ENCODE measurements at places on chromosomes 2 and 18.

DNA sequence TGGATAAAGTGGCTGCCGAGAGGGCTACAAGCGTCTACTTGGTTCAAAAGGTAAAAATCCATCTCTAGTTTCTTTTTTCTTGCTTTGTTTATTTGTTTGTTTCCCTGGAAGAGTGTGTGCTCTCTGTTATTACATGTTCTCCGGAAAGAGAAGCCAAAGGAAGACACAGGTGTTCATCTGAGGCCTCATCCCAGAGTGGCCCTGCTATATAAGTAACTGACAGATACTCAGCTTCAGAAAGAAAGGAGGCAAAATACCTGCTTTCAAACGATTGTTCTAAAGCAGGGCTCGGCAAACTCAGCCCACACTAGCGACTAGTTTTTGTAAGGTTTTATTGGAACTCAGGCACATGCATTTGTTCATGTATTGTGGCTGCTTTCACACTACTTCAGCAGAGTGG lies 140.0 kb upstream of the ALPP start:
- no peak for DNase-seq

DNA sequence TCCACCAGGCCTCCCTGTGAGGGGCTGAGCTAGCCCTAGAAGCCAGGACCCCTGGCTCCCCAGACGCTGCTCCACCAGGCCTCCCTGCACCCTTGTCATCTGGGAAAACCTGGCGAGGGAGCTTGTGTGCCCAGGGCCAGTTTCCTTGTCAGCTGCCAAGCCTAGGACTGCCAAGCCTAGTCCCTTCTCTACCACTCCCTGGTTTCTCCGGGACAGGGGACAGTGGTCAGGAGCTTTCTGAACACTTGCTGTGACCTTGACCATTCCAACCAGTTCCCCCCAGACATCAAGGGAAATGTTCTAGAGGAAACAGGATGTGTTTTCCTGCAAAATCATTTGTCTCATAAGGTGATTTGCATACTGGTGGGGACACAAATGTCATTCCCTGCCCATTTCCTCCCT lies 41.3 kb upstream of the MRPL33 start:
- DNase-seq = no peak

- no peak for DNase-seq
Observed at GRCh38 chr2:198036029-198036879, 231.9 kb downstream of the PLCL1 start.

- no peak for DNase-seq
Observed at GRCh38 chr2:7438855-7439254, 521.6 kb downstream of the RNF144A start.

- no peak for DNase-seq
Observed at GRCh38 chr2:172220121-172220520, 117.4 kb upstream of the DLX2 start.

DNA sequence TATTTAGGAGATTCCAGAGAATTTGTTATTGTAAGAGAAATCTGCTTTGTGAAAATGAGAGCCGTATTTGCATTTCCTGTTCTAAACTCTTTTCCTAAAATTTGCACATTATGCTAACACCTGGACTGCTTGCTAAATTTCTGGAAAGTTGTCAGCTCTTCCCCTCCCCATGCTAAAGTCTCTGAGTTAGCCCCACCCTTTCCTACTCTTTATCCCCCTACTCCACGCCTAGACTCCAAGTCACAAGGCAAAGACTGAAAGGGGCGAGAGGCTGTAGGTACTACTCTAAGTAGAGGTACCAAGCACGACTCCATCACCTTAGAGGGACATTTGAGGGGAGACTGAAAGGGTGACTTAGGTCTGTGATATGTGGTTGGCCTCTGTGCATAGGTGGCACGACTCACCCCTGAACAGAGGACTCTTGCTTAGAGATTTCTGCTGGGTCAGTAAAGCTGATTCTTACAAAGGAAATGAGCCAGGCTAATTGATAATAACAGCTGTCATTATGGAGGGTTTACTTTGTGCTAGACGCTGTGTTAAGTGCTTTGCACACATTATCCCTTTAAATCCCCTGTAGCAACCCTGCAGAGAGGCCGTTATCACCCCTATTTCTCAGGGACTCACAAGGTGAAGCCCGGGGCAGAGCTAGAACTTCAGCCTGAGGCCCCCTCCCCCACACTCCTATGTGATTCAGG lies 373.5 kb downstream of the EN1 start:
- no peak for DNase-seq

GRCh38 chr2:199310771-199311585 lies 146.8 kb downstream of the SATB2 start:
- no peak for DNase-seq

GRCh38 chr18:30486856-30487255 lies 555.7 kb downstream of the DSC3 start:
- no peak for DNase-seq

DNA sequence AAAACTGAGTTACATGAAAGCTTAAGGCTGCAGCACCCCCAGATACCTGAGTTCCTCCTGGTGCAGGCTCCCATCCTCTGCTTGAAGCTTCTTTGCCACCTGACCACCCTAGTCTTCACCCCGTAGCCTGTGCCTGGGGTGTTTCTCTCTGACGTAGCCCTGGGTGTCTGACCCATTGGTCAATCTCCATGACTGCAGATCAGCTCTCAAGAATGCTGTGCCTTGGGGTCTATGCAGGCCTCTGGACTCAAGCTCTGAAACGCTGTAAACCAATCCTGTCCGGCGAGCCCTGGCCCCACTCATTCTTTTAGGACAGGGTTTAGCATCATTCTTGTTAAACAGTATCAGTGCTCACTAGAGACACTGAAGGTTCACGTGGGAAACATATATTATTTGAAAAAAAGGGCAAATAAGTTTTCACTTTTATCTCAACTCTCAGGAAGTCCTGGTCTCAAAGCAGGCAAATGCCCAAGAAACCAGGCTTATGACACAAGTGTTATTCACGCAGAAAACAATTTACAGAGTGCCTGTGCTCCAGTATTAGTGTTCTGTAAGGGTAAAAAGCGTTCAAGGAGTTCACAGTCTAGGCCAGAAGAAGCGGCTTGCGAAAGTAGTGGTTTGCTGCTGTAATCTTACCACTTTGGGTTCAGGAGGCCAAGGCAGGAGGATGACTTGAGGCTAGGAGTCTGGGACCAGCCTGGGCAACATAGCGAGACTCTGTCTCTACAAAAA lies 22.8 kb upstream of the PPP4R1 start:
- DNase-seq = no peak

- DNase-seq = no peak
Observed at GRCh38 chr2:30580391-30580790, 133.3 kb downstream of the LCLAT1 start.

- DNase-seq = no peak
Observed at GRCh38 chr2:172048508-172049503, 36.5 kb upstream of the DLX1 start.

GRCh38 chr2:32008805-32009515 lies 1.8 kb downstream of the MEMO1 start:
- DNase-seq = peak; percentile 27

GRCh38 chr18:13635046-13635445 lies 91.3 kb downstream of the FAM210A start:
- DNase-seq = no peak

- DNase-seq = no peak
Observed at GRCh38 chr18:54607213-54608027, 16.4 kb downstream of the DYNAP start.

DNA sequence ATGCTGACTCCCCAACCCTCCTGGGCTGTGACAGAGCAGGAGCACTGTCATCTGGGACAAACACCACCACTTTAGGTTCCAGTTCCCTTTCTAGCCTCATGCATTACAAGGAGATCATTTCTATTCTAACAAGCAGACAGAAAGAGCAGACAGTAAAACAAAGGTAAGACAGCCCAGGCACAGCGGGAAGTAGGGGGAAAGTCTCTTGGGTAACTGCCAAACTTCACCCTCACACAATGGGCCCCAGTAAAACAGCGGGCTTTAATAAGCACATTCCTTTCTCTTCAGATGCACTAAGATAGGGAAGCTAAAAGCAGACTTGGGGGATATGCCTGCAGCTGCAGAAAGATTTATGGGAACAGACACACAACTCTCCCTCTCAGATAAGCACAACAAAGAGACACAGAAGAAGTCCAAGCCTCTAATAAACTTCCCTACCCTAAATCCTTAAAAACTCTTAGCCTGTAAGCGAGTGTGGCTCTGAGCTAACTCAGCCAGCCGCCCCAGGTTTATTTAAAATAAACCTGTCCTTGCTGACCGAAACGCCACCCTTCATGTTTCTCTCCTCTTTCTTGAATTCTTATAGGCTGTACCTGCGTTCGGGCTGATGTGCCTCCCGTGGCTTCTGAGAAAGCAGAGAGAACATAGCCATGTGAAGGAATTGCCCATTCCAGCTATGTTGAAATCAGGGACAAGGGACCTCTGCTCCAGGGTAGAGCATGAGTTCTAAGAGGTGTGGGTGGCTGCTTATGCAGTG lies 726.8 kb upstream of the DDX18 start:
- DNase-seq = no peak

- no peak for DNase-seq
Observed at GRCh38 chr2:236545248-236545658, 24.4 kb upstream of the ACKR3 start.

GRCh38 chr2:191329841-191330240 lies 84.6 kb downstream of the MYO1B start:
- DNase-seq = no peak

DNA sequence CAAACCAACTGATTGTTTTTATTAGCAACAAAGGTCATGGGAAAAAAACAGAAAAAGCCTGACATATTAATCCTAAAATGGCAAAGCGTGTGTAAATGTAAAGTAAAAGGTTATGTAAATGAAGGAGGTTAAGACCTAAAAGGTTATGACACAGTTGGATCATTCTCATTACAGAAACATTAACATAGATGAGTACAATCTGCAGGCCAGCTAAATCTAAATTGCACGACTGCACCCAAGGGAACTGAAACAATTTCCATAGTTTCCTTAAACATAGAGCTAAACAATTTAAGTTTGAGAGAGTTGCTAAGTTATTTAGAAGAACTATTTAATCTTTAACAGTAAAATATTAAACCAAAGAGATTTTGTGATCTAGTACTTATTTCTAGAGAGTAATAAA lies 151.6 kb upstream of the UBE2E3 start:
- no peak for DNase-seq

DNA sequence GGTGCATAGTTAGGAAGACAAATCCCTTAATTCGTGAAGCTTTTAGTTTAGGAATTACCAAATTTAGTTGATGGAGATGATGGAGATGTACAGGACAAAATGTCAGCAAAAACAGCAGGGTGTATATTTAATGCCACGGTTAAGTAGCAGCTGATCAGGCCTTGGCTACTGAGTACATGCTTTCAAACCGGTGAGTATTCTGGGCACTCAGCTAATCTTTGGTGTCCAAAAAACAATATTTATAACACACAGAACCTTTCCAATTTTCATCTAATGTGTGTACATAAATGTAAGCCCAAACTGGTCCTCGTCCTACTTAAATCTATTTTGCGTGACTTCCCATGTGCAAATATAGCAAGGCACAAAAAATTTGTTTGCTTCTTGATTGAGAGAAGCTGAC lies 703.4 kb upstream of the LINC00305 start:
- DNase-seq = no peak

- DNase-seq = no peak
Observed at GRCh38 chr18:10412933-10413332, 41.5 kb upstream of the APCDD1 start.

DNA sequence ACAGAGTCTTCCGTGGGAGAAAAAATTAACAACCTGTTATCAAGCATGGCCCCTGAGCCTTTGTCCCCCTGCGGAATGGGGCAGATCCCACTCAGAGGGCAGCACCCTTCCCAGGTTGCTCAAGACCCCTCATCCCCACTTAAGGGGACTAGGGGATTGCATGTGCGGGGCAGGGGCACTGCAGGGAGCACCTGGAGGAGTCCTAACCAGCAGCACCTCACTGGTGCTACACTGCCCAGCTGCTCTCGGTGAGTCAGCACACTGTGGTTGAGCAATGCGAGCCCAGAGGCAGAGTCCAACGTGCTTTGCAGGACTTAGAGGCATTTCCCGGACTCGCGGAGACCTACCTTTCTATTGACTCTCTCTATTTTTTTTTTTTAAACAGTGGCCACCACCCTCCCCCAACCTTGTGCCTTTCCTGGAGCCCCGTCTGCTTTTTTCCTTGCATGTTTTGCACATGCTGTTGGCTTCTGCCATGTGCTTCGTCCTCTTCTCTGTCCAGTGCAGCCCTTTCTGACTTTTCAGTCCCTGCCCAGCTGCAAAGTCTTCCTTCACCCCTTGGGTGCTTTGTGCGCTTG lies 74.0 kb downstream of the IL1R2 start:
- DNase-seq = no peak

- DNase-seq = no peak
Observed at GRCh38 chr2:220506466-220506865, 879.0 kb downstream of the SLC4A3 start.

- DNase-seq = no peak
Observed at GRCh38 chr18:7830468-7830867, 263.4 kb downstream of the PTPRM start.

DNA sequence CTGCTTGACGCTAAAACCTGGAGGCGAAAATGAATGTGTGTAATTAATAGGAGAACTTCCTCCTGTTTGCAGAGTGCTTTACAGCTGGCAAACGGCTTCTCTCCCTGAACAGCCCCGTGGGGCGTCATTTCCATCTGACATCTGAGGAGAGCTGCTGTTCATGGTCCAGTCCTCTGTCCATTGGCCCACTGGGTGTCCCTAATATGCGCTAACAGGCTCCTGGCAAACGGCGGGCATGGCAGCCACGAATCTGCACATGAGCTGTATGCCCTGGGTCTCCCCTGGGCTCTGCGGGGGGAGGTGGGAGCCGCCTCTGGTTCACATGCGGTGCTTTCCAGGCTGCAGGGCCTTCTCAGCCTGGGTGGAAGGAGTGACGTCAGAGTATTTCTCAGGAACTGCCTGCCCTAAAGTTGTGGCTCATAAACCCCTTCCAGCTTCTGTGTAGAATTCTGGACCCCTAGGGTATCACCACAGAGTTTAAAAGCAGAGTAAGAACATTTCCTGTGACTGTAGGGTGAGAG lies 73.2 kb downstream of the LRRFIP1 start:
- DNase-seq = peak; percentile 87

DNA sequence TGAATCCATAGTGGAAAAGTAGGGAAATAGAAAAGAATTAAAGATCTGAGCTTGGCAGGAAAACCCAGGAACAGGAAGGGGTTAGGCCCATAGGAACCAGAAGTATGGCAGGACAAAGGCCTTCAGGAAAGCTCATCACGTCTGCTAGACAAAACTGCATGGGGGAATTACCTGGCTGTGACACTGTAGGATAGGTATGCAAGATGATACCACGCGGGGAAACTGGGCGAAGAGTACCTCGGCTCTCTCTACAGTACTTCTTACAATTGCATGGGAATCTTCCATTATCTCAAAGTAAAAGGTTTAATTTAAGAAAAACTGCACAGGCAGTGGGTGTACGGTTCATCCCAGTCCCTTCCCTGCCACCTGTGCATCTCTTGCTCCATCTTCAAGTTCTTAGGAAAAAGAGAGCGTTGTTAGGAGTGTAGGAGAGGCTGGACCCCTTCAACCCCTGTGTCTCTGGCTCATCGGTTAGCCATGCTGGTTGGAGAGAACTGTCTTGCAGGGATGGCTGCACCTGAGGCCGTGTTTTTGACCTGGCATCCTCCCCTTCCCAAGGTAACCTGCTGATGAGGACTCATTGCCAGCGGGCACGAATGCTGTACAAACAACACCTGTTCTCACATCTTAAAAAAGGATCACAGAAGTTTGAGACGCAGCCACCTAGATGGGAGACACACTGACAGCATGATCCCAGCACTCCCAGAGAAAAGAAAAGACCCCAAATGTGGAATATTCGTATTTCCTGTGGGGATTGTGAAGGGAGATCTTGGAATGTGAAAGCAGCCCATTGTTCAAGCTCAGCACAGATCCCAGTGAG lies 120.5 kb upstream of the COPS8 start:
- DNase-seq = no peak

GRCh38 chr2:179432751-179433150 lies 168.1 kb upstream of the SESTD1 start:
- DNase-seq = no peak

GRCh38 chr2:14417551-14417950 lies 215.0 kb upstream of the LRATD1 start:
- no peak for DNase-seq

Data from activated T-cell treated with anti-CD3 and anti-CD28 coated beads, Interleukin-2, amount 50 U/mL, for 72 hours (primary cell).